ENCODE measurements at places on chromosomes 6 and 20.

DNA sequence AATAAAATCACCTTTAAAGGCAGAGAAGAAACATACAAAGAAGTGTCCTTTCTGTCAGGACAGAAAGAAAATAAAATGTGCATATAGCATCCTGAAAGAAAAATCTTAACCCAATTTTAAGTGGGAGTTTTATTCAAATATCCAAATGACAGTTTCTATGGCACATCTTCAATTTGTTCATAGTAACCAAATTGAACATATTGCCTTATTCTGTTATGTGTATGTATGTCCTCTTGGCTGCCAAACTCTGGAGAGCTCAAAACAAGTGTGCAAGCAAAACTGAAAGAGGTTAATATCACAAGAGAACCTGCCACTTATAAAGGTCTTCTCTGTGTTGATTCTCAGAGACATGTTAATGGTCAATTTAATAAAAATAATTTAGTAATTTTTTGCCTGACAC, 334.7 kb downstream of the BCKDHB start:
- DNase-seq: no peak

DNA sequence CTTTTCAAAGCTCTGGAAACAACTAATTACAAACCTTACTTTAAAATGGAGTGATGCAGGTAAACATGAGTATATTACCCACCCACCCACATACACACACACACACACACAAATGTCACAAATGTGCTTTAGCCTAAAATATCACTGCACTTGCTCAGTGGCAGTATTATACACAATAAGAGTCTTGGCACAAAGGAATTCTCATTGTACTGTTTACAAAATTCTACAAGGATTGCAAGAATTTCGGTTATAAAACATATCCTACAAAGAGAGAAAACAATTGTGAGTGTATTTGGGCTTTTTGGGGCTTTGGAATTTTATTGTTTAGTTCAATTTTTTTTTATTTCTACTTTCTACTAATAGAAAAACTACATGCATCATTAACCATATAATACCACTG, 113.2 kb upstream of the BEND6 start:
- DNase-seq: no peak

DNA sequence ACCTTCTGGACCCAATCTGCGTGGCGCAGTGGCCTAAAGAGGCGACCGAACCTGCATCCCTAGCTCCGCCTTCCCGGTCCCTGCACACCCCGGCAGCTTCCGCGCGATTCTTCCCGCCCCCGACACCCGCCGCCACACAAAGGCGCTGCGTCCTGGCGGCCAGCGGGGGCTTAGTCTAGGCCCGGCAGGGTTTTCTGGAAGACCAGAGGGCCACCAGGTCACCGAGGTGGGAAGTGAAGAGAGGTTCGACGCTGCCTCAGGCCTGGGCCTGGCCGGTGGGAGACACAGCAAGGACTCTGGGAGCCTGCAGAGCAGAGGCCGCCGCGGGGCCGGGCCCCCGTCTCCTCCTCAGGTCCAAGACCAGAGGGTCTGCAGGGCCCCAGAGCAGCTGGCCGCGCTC, 154.9 kb downstream of the OR2B2 start:
- DNase-seq: no peak

GRCh38 chr20:20358801-20359200, 9.1 kb upstream of the INSM1 start:
- DNase-seq: no peak

- DNase-seq: no peak
These were observed 252.4 kb downstream of the HDGFL1 start for GRCh38 chr6:22821664-22822320.

GRCh38 chr20:52746770-52747169, 225.4 kb upstream of the TSHZ2 start:
- DNase-seq: no peak

GRCh38 chr6:30075094-30075789, at the start of gene RNF39:
Gene RNF39 (minus strand): TSS chr6:30075769. CDS start chr6:30075585, 184 bp downstream.
- DNase-seq: no peak

- no peak for DNase-seq
These were observed 42.7 kb upstream of the HINT3 start for GRCh38 chr6:125913864-125914351.

DNA sequence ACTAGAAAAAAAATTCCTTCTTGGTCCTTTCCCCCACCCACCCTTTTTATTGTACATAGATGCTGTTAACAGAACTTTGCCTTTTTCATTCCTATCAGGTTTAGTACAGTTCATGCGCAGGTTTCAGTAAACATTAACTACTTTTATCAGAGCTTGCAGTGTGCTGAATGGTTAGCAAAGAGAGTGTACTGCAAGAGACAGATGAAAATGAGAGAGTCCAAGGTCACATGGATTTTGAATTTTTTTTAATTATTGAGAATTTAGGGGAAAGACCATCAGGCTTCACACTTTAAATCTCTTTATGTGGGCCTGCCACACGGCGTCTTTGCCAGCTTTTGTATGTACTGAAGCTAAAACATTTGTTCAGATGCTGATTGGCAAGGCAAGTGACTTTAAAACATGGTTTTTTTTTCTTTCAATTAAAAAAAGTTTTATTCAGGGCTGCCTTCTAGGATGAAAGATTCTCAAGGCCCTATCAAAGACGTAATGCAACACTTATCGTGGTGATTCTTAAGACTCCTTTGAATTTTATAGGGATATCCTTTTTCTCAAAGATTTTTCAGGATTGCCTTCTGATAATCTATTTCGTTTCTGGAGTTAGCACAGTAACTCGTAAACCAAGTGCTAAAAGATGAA, 32.2 kb downstream of the RREB1 start:
- no peak for DNase-seq

GRCh38 chr6:169568314-169569087, 133.3 kb downstream of the WDR27 start:
- no peak for DNase-seq
